Natural killer cell treated with Interleukin-12 subunit alpha and Interleukin-12 subunit beta and Interleukin-15 and Interleukin-18, amount 100 ng/mL, for 72 hours (primary cell): ENCODE measurements at places on chromosomes 2 and 18.

DNA sequence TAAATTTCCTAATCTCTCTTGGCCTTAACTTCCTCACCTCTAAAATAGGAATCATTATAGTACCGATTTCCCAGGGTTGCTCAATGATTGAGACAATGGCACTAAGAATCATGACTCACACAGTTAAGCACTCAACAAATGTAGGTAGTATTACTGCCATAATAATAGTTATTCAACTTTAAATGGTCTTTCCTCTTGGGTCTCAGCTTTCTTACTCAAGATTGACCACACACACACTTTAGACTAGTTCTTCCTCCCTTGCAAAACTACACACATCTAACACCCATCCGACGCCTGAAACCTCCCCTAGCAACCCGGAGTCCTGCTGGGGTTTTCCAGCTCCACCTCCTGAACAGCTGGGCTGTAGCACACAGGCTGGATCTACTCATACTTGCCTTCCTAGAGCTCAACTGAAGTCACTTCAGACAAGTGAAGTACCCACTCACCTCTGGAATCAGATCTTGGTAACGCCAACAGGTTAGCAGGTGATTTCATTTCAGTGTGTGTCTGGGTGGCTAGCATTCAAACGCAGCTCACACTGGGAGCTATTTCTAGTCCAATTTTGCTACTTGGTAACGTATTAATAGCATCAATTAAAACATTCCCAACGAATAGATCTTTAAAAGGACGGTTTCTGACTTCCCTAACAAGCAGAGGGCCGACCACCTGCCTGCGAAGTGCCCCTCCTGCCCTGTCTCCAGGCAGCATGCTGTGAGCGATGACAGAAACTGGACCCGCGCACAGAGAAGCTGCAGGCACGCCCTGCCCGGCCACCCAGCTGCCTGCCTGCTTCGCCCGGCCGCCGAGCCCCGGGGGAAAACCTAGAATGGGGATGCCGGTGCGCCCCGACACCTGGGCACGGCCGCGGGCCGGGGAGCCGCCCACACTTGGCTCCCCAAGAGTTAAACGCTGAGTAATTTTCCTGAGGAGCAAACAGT is 1.1 kb downstream of the UXS1 start:
- DNase-seq, result peak; percentile 90

DNA sequence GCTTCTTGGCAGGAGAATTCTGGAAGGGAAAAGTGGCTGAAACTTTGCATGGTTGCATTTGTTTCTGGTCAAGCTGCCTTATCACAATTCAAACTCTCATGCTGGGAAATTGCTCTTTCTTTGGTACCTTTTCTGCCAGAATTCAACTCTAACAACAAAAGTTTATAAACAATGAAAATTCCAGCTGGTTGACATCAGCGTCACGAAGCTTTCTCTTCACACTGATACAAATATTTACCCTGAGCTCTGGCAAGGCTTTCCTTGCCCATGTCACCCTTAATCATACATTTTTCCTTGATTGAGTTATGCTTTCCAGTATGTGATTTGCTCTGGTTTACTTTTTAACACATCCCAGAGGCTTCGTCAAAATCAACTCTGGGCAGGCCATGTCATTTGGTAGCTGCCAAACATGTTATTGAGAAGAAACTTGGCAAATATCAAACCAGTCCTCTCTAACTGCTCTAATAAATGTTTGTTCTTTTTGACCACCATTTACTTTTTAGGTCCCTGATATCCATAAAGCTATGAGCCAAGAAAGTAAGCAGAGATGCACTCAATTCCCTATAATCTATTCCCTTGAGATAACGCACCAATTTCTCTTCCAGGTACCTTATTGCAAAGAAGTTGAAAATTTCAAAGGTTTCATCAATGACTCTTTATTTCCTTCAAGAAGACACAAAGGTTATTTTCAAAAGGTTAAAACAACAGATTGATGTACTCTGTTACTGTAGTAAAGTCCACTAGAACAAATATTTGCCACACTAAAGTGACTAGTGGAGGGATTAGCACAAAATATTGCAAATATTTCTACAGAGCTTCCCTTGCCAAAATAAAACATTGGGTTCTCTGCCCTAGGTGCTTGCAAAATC is 1241.1 kb upstream of the ZEB2 start:
- DNase-seq, result no peak

DNA sequence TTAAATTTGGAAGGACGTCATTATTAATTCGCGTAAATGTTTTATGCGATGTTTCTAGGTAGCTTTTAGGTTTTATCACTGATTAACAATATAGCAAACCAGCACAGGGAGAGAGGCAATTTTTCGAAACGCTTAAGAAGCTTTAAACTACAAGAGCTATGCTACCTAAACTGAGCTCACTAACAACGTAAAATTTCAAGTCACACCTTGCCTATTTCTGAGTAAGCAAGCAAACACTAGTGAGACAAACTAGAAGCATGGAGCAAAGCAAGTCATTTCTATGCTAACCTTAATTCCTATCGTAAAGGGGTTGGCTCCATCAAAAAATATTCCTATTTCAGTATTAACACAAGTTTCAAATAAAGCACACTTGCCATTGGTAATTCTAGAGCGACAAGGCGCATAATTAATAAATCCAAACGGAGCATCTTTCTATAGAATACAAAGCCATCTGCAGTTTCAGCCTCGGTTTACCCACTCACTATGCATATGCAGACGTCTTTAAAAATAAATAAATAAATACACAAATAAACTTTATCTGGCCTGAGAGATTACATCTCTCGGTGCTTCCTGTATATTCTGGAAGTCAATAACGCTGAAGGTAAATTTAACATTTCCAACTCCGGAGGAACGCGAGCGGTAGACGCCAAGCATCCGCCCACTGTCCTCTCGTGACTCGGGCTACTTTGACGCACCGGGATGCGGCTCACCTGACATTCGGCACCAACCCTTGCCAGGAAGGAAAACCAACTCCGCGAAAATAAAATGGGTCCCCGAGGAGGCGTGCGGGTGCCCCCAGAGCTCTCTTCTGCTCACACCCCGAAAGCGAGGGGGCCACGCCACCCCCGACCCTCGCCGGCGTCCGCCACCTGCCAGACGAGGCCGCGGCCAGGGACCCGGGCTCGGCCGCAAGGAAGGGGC is 947 bp downstream of the ITSN2 start:
- no peak for DNase-seq

DNA sequence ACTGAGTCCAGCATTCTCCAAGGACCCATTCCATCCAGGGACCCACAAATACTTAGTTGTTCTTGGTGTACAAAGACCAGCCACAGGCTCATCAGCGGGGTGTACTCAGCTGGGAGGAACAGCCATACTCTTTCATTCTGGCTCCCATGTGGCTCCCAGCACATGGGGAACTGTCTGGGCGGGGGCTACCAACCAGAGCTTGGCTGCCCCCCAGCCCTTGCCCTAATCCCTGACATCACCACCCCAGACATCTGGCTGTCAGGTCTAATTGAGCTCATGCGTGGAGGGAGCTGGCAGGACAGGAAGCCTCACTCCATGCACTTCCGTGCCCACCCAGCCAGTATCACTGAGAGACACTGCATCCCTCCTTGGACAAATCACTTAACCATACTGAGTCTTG is 283.6 kb downstream of the DYSF start:
- DNase-seq, result no peak

- no peak for DNase-seq
These were observed 58.9 kb upstream of the LINC00305 start for GRCh38 chr18:64207820-64208219.
